ENCODE measurements at places on chromosomes 2 and 18. TPM values are rescaled to one million over a fixed set of nuclear protein-coding genes. Genes with fewer than 3 reads are reported as not detected.

The ITPRIPL1 gene
- 2.0 TPM for total RNA-seq

The SH3RF3 gene
- total RNA-seq = 32.5 TPM

The FAM237A gene
- total RNA-seq = not detected

The TACR1 gene
- not detected for total RNA-seq

The CFC1 gene
- not detected for total RNA-seq

The ADAM23 gene
- total RNA-seq = 5.8 TPM

The GDF7 gene
- 9.5 TPM for total RNA-seq

The GALM gene
- 4.8 TPM for total RNA-seq

The SP5 gene
- not detected for total RNA-seq

The LIMS3 gene
- total RNA-seq = 35.2 TPM

The MTCL1 gene
- total RNA-seq = 25.6 TPM

The ZAP70 gene
- 2.7 TPM for total RNA-seq

The MFSD6 gene
- total RNA-seq = 12.4 TPM

The STEAP3 gene
- total RNA-seq = 17.4 TPM

The YIPF4 gene
- total RNA-seq = 17.3 TPM

The SLC9A2 gene
- total RNA-seq = not detected
